ENCODE measurements at places on chromosomes 2 and 18.

DNA sequence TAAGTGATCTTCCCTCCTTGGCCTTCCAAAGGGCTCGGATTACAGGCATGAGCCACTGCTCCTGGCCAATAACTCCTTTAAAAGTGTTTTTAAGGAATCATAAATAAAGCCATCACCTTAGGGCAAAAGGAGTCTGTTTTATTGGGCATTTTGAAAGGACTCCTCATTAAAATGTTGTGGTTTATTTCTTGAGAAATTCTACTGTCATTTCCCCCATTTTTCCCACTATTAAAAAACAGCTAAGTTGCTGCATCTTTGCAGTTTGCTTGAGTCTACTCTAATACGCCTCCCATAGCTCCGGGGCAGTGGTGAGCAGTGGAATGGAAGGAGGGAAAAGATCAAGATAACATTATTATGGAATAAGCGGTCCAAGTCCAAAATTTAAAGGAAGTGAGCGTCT, 293.2 kb downstream of the PIEZO2 start:
- DNase-seq, result no peak

- DNase-seq, result no peak
Measured at GRCh38 chr2:9313443-9313842, 106.8 kb downstream of the ASAP2 start.

- DNase-seq, result no peak
Measured at GRCh38 chr18:75010689-75011088, 198.2 kb downstream of the PTGR3 start.

GRCh38 chr2:232325324-232326273, 53.0 kb upstream of the ALPP start:
- peak; percentile 78 for DNase-seq

- DNase-seq, result peak; percentile 60
Measured at GRCh38 chr2:37877457-37878315, 47.4 kb upstream of the RMDN2 start.

DNA sequence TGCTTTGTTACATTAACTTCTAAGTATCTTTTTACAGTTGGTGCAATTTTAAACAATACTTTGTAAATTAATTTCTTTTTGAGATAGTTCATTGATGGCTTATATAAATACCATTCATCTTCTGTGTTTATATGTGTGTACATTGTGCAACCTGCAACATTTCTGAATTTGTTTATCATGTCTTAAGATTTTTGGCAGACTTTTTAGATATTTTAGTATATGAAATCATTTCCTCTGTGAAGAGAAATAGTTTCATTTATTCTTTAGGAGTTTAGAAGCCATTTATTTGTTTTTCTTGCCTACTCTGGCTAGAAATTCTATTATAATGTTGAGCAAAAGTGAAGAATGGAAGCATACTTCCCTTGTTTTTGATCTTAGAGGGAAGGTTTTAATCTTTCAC, 337.8 kb upstream of the DSEL start:
- DNase-seq, result no peak

- no peak for DNase-seq
Measured at GRCh38 chr18:79260510-79260909, 135.2 kb upstream of the NFATC1 start.

- DNase-seq, result peak; percentile 75
Measured at GRCh38 chr2:159249990-159250715, 36.4 kb downstream of the WDSUB1 start.

DNA sequence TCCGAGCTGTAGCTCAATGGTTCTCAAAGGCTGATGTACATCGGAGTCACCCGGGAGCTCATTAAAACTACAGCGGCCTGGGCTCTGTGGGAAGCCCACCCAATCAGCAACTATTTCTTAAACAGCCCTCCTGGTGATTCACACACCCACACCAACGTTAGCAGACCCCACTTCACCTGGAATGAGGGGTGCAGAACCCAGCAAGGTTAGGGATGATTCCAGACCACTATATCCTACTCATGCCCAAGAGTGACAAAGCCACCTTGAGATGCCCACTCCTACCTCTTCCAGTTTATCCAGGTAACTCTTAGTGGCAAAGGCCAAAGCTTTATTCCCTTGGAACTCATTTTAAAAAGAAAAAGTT, 149.7 kb downstream of the RHBDD1 start:
- no peak for DNase-seq

DNA sequence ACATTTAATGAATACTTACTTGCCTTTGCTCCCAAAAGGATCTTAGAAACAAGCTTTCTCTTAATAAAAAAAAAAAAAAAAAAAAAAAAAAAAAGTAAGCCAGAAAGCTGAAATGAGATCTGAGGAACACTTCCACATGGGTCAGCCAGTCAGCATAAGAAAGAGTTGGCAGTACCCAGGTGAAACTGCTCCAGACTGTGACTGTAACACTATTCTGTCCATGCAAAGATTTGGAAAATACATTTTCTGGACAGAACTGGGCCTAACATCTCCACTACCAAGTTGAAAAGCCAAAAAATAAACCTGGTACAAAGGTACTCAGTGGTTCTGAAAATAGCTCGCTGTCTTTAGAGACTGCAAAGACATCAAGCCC, 135.7 kb downstream of the THADA start:
- DNase-seq, result no peak

- DNase-seq, result no peak
Measured at GRCh38 chr2:85257970-85258605, 69.7 kb downstream of the TGOLN2 start.

DNA sequence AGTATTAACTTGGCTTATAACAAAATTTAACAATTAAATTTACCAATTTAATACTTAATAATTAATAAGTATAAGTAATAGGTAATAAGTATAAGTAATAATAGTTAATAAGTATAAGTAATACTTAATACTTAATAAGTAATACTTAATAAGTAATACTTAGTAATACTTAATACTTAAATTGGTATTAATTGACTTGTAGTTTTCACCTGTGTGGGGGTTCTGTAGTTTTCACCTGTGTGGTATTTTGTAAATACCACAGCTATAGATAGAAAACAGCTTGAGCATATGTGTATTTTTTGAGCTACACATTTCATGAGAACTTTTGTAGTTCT, 55.4 kb downstream of the MAPRE2 start:
- no peak for DNase-seq

DNA sequence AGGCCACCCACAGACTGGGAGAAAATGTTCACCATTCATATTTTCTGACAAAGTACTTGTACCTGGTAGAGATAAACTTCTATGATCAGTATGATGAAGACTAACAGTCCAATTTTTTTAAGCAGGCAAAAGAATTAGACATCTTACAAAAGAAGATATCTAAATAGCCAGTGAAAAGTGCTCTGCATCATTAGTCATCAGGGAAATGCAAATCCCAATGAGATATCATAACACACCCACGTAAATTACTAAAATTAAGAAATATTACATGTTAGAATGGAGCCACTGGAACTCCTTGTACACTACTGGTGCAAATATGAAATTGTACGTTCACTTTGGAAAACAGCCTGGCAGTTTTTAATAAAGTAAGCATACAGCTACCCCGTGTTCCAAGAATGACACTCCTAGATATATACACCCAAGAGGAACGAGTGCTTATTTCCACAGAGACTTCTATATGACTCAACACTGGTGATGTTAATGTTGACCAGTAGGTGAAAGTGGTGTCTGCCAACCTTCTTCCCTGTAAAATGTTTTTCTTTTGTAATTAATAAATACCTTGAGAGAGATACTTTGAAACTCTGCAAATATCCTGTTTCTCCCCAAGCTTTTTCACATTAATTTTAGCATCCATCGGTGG, 80.3 kb downstream of the NPAS2 start:
- no peak for DNase-seq

DNA sequence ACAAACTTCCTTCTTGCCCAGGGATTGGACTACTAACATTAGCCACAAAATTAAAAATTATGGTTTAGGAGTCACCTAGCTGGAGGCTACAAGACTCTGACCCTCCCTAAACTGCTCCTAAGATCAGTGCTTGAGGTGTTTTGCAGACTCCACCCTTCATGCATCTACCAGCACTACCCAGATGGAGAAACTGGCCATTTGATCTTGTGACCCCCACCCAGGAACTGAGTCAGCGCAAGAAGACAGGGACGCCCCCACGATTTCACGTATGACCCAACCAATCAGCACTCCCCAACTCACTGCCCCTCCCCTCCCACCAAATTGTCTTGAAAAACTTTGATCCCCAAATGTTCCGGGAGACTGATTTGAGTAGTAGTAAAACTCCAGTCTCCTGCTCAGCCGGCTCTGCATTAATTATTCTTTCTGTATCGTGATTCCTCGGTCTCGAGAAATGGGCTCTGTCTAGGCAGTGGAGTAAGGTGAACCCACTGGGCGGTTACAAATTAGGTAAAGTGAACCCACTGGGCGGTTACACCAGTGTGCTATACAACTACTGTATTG, 40.1 kb upstream of the CCDC88A start:
- DNase-seq, result no peak

DNA sequence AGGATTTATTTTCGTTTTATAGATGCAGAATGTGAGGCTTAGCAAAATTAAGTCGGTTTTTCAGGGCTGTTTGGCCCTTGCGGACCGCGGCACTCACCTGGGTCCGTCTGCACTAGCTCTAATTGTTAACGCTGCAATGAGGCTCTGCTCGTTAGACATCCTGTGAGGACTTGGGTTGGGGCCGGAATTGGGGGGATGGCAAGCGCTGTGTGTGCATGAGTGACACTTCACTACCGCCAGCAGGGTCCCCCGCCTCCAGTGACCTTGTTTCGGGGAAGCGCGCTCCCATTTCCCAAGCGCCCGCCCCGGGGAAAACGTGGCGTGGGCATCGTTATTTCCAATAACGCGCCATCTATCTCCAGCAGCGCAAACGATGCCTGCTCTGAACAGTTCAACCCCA, 54.2 kb downstream of the KCNG2 start:
- no peak for DNase-seq

GRCh38 chr2:68287580-68288441, 31.9 kb downstream of the CNRIP1 start:
- peak; percentile 20 for DNase-seq

GRCh38 chr2:96236882-96237281, 28.3 kb upstream of the STARD7 start:
- no peak for DNase-seq

GRCh38 chr2:136204971-136205370, 87.0 kb upstream of the CXCR4 start:
- DNase-seq, result no peak

DNA sequence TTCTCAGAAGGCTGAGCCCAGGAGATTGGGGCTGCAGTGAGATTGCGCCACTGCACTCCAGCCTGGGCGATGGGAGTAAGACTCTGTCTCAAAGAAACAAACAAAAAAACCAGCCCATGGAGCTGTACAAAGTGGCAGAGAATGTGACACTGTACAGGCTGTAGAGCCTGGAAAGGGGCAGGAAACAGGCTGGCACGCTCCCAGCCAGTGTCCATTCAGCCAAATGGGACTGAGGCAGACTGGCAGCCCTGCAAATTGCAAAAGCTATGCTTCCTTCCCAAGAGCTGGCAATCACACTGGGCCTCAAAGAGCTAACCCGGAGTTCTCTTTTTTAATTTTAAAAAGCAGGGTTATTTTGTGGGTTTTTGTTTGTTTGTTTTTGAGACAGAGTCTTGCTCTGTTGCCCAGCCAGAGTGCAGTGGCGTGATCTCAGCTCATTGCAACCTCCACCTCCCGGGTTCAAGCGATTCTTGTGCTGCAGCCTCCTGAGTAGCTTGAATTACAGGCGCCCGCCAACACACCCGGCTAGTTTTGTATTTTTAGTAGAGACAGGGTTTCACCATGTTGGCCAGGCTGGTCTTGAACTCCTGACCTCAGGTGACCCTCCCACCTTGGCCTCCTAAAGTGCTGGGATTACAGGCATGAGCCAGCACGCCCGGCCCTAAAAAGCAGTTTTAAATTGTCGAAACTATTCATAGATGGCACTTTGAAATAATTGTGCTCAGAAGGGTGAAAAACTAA, 42.8 kb downstream of the SCRN3 start:
- no peak for DNase-seq

- DNase-seq, result no peak
Measured at GRCh38 chr2:178523596-178524134, 43.4 kb downstream of the PLEKHA3 start.

DNA sequence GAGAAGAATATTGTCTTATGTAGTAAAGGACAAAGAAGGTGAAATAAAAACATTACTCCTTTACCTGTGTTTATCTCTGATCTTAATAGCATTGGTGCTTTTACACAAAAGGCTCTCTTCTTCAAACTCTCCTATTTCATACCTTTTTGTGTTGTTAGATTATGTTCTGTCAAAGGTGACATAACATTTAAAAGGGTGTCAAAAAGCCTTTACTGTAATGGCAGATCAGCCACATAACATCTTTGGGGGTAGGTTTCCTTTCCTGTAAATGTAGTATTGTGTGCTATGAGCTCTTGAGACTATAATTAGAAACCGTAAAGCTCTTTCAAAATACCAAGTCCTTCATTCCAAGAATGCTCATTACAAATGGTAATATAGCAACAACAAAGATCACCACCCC, 400.1 kb downstream of the LNPK start:
- DNase-seq, result no peak

GRCh38 chr2:9797681-9798556, 45.4 kb upstream of the TAF1B start:
- DNase-seq, result peak; percentile 59

DNA sequence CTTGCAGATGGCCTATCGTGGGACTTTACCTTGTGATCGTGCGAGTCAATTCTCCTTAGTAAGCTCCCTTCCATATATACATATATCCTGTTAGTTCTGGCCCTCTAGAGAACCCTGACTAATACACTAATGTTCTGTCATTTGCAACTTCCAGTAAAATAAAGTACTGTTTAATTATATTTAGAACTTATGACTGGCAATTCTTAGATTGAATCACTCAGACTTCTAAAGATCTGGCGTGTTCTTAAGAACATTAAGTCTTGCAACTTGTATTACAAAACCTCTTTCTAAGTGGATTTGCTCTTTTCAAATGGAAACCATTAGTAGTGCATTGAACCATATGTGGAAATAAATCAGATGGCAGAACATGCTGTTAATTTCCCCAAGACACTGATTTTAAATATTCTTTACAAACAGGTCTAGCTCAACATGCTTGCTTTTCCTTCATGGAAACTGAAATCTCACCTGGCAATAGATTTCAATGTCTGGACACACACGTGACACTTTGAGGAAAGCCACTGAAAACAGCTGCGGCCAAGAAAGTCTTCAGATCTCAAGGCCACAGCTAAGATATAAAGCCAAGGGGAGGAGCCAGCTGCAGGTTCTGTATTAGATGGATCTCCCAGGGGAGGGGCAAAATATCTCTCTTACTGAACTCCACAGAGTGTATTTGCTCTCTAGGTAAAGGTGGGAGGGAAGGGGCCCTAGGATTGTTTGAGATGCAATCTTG, 50.6 kb downstream of the PMAIP1 start:
- no peak for DNase-seq
